Left ventricle myocardium inferior (tissue), 1 donor: ENCODE measurements at places on chromosomes 7 and 10. TPM values are rescaled to one million over a fixed set of nuclear protein-coding genes. Genes with fewer than 3 reads are reported as not detected.

GRCh38 chr7:128076196-128076795 is 45.1 kb upstream of the LRRC4 start:
- H3K4me1 ChIP-seq, result peaks cover 16% of the 10 kb centered on the region
- DNase-seq, result no peak
- no peak overlapping the region for H3K4me3 ChIP-seq
- H3K36me3 ChIP-seq, result peaks cover 29% of the 10 kb centered on the region
- no peaks in the 10 kb centered on the region for H3K27me3 ChIP-seq
- no peak overlapping the region for H3K27ac ChIP-seq

- no peaks in the 10 kb centered on the region for H3K27me3 ChIP-seq
- H3K36me3 ChIP-seq, result no peaks in the 10 kb centered on the region
- H3K4me1 ChIP-seq, result peaks cover 52% of the 10 kb centered on the region
- H3K27ac ChIP-seq, result no peak overlapping the region
These were observed 4.5 kb downstream of the GLCCI1 start for GRCh38 chr7:7972922-7973594.

GRCh38 chr7:26633557-26633956 is 230.8 kb downstream of the SKAP2 start:
- H3K4me3 ChIP-seq, result no peak overlapping the region
- H3K27me3 ChIP-seq, result peaks cover 42% of the 10 kb centered on the region
- H3K36me3 ChIP-seq, result no peaks in the 10 kb centered on the region
- no peaks in the 10 kb centered on the region for H3K4me1 ChIP-seq

DNA sequence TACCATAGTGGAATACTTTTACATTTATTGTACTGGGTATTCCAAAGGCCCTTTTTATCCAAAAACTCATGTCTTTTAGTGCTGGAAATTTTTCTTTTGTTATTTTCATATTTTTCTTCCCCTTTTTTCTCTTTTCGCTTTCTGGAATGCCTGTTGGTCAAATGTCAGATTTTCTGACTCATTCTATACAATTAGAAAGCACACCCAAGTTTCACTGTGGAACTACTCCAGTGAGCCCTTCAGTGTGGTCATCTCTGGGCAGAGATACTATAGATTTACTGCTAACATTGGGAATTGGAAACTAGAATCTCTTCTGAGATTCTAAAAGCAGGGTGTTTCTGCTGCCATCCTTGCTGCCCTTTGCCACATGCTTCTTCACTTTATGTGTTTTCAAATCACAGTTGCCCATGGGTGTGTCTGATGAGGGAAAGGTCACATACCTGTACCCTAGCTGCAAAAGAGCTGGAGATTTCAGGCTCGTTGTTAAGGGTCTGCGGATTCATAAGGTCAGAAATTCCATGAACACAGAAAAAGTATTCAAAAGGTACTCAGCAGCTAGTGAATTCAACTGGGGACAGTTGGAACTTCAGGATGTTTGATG is 5.6 kb upstream of the WASL start:
- peaks cover 32% of the 10 kb centered on the region for H3K4me1 ChIP-seq
- no peaks in the 10 kb centered on the region for H3K36me3 ChIP-seq
- H3K27me3 ChIP-seq, result no peaks in the 10 kb centered on the region
- DNase-seq, result no peak

DNA sequence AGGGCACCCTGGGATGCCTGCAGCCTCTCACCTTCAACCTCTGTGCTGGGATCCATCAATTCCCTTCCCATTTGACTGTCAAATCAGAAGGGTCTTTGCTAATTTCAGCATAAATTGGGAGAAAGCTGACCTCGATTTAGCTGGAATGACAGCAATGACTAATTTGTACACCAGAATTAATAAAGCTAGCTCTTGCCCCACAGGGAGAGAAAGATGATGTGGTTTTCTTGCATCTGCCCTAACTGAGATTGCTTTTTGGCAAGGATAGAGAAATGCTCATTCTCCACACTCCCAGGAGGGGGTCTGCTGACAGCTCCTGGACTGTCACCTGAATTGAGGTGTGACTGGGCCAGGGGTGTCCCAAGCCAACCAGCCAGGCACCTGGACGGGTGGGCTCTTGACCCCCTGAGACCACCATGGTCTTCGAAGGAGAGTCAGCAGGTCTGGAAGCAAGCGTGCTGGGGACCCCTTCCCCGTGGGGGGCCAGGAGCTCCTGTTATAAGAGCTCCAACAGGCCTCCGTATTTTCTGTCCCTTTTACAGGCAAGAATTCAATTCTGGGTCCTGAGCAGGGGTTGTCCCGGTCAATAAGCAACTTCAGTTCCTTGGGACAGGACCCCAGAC is 42.1 kb downstream of the RBM17 start:
- no peak for DNase-seq
- H3K36me3 ChIP-seq, result no peaks in the 10 kb centered on the region
- H3K4me1 ChIP-seq, result peaks cover 12% of the 10 kb centered on the region

- H3K27me3 ChIP-seq, result no peaks in the 10 kb centered on the region
- peaks cover 3% of the 10 kb centered on the region for H3K4me1 ChIP-seq
- H3K4me3 ChIP-seq, result no peak overlapping the region
- DNase-seq, result no peak
- H3K36me3 ChIP-seq, result no peaks in the 10 kb centered on the region
These were observed 86.7 kb upstream of the IL6 start for GRCh38 chr7:22640269-22640668.

DNA sequence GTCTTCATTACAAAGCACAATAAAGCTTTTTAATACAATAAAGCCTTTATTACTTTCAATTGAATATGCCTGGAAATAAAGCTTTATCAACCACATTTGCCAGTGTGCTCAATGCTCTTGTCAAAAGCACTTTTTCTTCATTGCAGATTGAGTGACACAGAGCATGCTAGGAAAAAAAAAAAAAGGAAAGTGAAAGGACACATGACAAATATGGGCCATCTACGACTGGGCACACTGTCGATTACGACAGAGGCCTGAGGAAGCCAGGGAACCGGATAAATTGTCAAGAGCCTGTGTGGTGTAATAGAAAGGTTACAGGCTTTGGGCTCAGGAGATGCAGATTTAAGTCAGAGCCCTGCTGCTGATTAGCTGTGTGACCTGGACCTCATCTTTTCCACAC is 84.8 kb upstream of the LRGUK start:
- H3K36me3 ChIP-seq, result no peaks in the 10 kb centered on the region
- H3K4me3 ChIP-seq, result no peak overlapping the region
- no peak for DNase-seq
- H3K27ac ChIP-seq, result no peak overlapping the region
- H3K27me3 ChIP-seq, result no peaks in the 10 kb centered on the region
- H3K4me1 ChIP-seq, result no peaks in the 10 kb centered on the region

DNA sequence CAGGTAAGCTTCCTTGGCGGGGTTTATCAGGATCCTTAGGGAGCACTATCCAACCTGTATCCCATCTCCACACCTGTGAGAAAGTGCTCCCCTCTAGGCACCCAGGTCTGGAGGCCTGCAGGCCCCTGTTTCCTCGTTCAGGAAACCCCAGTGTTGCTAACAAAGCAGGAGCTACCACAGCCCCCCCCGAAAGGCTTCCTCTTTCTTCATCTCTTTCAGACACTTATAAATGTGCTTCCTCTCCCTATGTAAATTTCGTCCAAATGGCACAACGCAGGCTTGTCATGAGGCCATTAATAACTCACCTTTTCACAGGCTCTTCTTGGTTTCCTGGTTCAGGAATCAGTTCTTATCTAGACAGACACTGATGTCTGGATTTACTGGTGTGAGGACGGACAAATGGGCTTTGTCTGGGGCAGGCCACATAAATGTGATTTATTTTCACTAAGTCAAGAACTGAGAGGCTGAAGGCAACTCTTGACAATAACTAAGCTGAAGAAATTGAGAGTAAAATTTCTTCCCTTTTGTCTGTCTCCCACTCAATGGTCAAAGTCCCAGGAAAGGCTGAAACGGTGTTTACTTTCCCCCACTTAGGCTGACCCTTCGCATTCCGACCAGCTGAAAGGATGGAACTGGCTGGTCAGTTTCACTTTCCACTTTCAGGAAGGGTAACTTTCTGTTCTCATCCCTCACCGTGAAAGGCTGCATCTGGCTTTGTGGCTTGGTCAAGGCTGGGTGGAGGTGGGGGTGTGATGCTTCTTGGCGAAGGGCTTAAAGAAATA is 46.8 kb downstream of the PIK3AP1 start:
- H3K36me3 ChIP-seq, result no peaks in the 10 kb centered on the region
- peak overlapping the region; percentile 32 for H3K4me3 ChIP-seq
- H3K4me1 ChIP-seq, result no peaks in the 10 kb centered on the region
- peak overlapping the region; percentile 56 for H3K27ac ChIP-seq
- DNase-seq, result peak; percentile 25

Gene STRIP2
- 17.1 TPM for total RNA-seq

DNA sequence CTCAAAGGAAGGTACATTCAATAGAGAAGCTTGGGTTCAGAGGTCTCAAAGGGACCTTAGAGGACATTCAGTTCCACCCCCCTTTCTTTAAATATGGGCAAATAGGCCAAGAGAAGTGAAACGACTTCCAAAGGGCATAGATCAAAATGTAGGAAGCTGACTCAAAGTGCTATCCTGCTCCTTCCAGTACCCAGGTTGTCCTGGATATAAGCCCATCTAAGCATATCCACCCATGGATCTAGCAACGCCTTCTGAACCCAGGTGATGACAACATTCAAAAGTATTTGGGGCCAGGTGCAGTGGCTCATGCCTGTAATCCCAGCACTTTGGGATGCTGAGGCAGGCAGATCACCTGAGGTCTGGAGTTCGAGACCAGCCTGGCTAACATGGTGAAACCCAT is 5.3 kb downstream of the ATXN7L1 start:
- H3K36me3 ChIP-seq, result peaks cover 10% of the 10 kb centered on the region
- no peak overlapping the region for H3K4me3 ChIP-seq
- H3K27me3 ChIP-seq, result no peaks in the 10 kb centered on the region
- peaks cover 23% of the 10 kb centered on the region for H3K4me1 ChIP-seq

Gene ZNF239
- total RNA-seq, result 1.5 TPM

Gene PPP1R3C
- 236 TPM for total RNA-seq

Gene TMEM176A
- total RNA-seq, result 18.5 TPM

- no peaks in the 10 kb centered on the region for H3K27me3 ChIP-seq
- H3K27ac ChIP-seq, result no peak overlapping the region
- DNase-seq, result no peak
- no peaks in the 10 kb centered on the region for H3K4me1 ChIP-seq
These were observed 86.0 kb upstream of the NOBOX start for GRCh38 chr7:144489504-144489903.

DNA sequence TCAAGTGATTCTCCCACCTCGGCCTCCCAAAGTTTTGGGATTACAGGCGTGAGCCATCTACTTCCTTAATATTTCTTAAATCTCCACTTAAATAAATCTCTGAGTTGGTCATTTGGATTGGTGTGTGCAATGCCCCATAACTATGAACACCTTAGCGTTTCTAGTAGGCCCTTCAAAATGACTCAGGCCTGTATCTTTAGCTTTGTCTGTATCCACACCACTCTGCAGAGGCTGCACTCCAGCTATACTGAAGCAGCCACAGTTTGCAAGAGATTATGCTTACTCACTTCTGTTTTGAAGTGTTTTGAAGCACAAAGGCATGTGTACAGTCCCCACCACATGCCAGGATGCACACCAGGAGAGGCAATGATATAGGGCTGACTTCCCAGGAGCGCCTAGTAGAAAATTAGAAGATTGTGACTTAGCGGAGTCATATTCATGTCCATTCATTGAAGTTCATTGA is 2.4 kb upstream of the ST7 start:
- peak overlapping the region; percentile 100 for H3K27ac ChIP-seq
- no peak overlapping the region for H3K4me3 ChIP-seq
- peaks cover 41% of the 10 kb centered on the region for H3K4me1 ChIP-seq
- H3K36me3 ChIP-seq, result no peaks in the 10 kb centered on the region
- H3K27me3 ChIP-seq, result no peaks in the 10 kb centered on the region

- H3K27ac ChIP-seq, result no peak overlapping the region
- H3K36me3 ChIP-seq, result no peaks in the 10 kb centered on the region
- no peak overlapping the region for H3K4me3 ChIP-seq
- no peaks in the 10 kb centered on the region for H3K4me1 ChIP-seq
These were observed 113.4 kb upstream of the TCERG1L start for GRCh38 chr10:131424836-131425491.

Gene KNDC1
- 0.11 TPM for total RNA-seq

- no peaks in the 10 kb centered on the region for H3K27me3 ChIP-seq
- H3K27ac ChIP-seq, result no peak overlapping the region
- no peaks in the 10 kb centered on the region for H3K36me3 ChIP-seq
- no peak overlapping the region for H3K4me3 ChIP-seq
- no peak for DNase-seq
These were observed 72.6 kb downstream of the PARD3 start for GRCh38 chr10:34742456-34742855.

GRCh38 chr10:12563489-12563888 is 214.1 kb downstream of the CAMK1D start:
- H3K27ac ChIP-seq, result no peak overlapping the region
- H3K4me3 ChIP-seq, result no peak overlapping the region
- DNase-seq, result no peak
- H3K4me1 ChIP-seq, result no peaks in the 10 kb centered on the region
- no peaks in the 10 kb centered on the region for H3K36me3 ChIP-seq

- no peak for DNase-seq
- no peak overlapping the region for H3K27ac ChIP-seq
- H3K27me3 ChIP-seq, result peaks cover 16% of the 10 kb centered on the region
- H3K36me3 ChIP-seq, result no peaks in the 10 kb centered on the region
- H3K4me1 ChIP-seq, result no peaks in the 10 kb centered on the region
- H3K4me3 ChIP-seq, result no peak overlapping the region
These were observed 16.5 kb downstream of the ZNF365 start for GRCh38 chr10:62390497-62391176.

Gene UNCX
- not detected for total RNA-seq

- no peaks in the 10 kb centered on the region for H3K36me3 ChIP-seq
- H3K27ac ChIP-seq, result no peak overlapping the region
- H3K4me1 ChIP-seq, result no peaks in the 10 kb centered on the region
- H3K4me3 ChIP-seq, result no peak overlapping the region
- DNase-seq, result no peak
These were observed 45.0 kb upstream of the JAZF1 start for GRCh38 chr7:28225576-28225975.

DNA sequence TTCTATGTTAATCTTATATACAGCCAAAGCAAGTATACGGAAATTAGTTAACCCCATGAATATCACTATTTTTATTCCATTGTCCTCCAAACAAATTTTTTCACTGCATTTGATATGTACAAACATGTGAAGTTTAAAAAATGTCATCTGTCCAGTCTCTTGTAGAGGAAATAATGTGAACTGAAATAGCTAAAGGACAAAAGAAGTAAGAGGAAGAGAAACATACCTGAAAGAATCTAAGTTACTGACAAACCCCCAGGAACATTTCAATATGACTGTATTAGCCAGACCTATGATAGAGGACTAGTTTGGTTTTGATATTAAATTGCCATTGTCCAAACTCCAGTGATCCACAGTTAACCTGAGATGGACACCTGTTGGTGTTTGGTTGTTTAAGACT is 80.6 kb downstream of the NRCAM start:
- no peaks in the 10 kb centered on the region for H3K36me3 ChIP-seq
- H3K27ac ChIP-seq, result no peak overlapping the region
- no peaks in the 10 kb centered on the region for H3K4me1 ChIP-seq
- H3K4me3 ChIP-seq, result no peak overlapping the region
- peaks cover 8% of the 10 kb centered on the region for H3K27me3 ChIP-seq
